ENCODE measurements at places on chromosomes 12 and 14. TPM values are rescaled to one million over a fixed set of nuclear protein-coding genes. Genes with fewer than 3 reads are reported as not detected.

GRCh38 chr12:13099066-13099843 lies 4.2 kb downstream of the GSG1 start:
- no peak for DNase-seq

GRCh38 chr12:68608191-68608590 lies 2.5 kb upstream of the RAP1B start:
- DNase-seq, result no peak

DNA sequence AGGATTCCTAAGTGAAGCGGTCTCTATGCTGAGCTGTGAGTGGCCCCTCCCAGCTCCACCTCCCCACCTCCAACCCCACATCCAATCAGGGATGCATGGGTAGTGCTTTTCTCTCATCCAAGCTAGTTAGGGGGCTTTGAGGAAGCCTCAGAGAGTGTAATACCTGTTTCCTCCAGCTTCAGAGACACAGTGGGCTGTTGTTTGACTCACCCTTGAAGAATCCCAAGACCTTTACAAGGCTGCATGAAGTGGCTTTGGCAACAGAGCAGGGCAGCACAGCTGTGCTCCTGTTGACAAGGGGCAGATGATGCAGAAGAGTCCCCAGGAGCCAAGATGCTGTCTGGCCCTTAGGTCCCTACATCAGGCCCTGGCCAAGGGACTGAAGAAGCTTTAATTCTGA lies 27.1 kb upstream of the CLMN start:
- no peak for DNase-seq

DNA sequence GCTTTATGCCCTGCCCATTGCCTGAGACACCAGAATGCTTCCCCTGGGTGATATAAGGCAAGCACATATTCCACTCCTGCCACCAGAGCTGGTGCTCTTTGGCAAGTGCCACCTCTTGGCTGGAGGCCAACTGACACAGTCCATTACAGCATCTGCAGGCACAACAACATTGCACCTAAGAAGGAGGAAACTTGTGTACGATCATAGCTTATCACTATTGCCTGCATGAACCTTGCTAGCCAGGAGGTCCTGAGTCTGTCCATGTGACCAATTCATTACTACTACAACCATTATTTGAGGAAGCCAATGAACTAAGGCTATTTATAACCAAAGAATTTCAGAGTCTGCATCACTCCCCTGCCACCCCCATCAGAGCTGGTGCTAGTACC lies 119.8 kb upstream of the SCAF11 start:
- DNase-seq, result peak; percentile 61

DNA sequence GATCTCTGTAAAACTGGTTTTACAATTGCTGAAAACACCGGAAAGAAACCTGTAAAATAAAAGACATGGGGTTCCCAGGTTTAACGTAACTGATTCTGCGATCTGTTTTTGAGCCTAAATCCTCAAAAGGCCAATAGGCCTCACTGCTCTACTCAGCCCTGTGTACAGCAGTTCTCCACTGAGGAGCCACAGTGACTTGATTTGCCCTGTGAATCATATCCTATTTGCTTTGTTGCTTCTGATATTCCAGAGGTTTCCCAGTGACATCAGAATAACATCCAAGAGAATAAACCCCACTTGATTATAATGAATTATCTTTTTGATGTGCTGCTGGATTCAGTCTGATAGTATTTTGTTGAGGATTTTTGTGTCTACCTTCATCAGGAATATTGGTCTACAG lies 27.5 kb downstream of the MDM1 start:
- DNase-seq, result no peak

GRCh38 chr14:95877633-95878032 lies 1.0 kb downstream of the TUNAR start:
- no peak for DNase-seq

- DNase-seq, result no peak
Observed at GRCh38 chr12:100445081-100445481, 28.6 kb upstream of the NR1H4 start.

- DNase-seq, result no peak
Observed at GRCh38 chr12:49121047-49121696, 10.0 kb downstream of the TUBA1B start.

DNA sequence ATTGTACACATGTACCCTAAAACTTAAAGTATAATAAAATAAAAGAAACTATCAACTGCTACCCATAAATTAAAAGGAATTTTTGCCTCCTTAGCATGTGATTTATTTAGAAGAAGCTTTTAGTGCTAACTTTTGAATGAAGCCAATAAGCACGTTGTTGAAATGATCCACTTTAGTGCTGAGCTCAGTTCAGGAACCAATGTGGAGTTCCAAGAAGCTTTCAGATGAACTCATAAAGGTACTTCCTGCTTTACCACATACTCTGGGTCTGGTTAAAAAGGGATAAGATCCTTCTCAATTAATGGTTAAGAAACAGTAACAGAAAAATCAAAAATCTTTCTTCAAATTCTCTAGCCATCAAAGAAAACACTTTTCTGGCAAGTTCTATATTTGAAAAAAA lies 39.4 kb downstream of the TMTC1 start:
- DNase-seq, result no peak

- DNase-seq, result no peak
Observed at GRCh38 chr12:64099397-64099796, 122.7 kb downstream of the KICS2 start.

DNA sequence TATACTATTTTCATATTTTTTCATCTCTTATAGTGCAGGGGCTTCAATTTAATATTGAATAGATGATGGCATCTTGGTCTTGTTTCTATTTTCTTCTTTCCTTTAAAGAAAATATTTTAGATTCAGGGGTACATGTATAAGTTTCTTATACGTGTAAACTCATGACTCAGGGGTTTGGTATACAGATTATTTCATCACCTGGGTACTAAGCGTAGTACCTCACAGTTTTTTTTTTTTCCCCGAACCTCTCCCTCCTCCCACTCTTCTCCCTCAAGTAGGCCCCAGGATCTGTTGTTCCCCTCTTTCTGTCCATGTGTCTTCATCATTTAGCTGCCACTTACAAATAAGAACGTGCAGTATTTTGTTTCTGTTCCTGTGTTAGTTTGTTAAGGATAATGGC lies 172.6 kb downstream of the TMTC3 start:
- no peak for DNase-seq

- DNase-seq, result peak; percentile 14
Observed at GRCh38 chr12:34403706-34404376, 381.5 kb downstream of the ALG10 start.

DNA sequence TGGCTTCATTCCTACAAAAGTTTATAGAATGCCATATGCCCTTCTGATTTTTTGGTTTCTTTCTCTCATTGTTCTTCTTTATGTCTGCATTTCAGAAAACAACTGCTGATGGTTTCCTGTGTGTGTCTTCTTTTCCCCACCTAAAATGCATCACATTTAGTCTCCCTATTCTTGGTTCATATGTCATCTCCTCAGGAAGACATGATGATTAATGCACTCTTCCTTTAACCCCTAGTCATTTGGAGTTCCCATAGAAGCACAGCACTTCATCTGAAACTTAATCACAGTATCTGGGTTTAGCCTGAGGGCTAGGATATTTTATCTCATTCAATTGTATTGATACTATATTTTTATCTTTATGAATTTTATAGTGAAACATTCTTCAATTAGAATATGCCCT lies 21.5 kb downstream of the GNPNAT1 start:
- no peak for DNase-seq

The CLEC12A gene
- 7.8 TPM for total RNA-seq

The USP44 gene
- total RNA-seq, result 0.73 TPM

The KCNMB4 gene
- 1.2 TPM for total RNA-seq

The CPNE6 gene
- not detected for total RNA-seq

The POP5 gene
- 40.9 TPM for total RNA-seq

Measured in Right ventricle myocardium superior (tissue), 1 donor.